ENCODE measurements at places on chromosomes 3 and 15.

- no peak for DNase-seq
These were observed 84.7 kb downstream of the ETV5 start for GRCh38 chr3:186024210-186024609.

GRCh38 chr3:65173841-65174240, 486.0 kb upstream of the ADAMTS9 start:
- DNase-seq = no peak

DNA sequence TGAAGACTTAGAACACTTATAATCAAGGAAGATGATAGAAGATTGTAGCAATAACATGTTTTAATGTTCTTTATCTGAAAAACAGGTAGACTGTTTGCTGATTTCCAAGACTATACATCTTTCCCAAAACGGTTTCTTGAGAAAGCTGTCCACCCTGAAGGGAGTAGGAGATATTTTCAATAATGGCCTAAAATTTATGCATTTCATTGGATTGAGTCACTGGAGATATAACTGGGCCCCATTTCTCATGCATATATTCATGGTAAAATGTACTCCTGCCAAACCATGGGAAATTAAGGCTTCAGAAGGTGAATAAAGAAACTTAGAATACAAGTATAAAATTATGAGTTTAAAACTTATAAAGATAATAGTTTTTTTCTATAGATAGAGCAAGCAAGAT, 143.9 kb downstream of the LSAMP start:
- no peak for DNase-seq

- DNase-seq = peak; percentile 73
These were observed 280.6 kb downstream of the ROBO2 start for GRCh38 chr3:77320514-77320913.

DNA sequence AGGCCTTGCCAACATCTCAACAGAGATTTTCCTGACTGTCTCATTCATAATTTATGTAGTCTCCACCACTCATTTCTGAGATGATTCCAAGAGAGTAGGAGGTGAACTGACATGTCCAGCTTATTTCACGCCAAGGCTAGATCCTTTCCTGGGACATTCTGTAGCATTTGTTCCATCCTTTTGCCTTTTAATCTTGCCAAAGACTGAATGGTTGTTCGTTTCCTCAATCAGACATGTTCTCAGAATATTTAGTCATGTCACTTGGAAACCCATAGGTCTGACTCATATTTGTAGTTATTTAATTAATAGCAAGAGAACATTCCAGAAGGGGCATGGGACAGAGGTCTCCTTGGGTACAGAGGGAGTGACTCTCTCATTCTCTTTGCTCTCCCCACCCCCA, 80.9 kb downstream of the DHX36 start:
- DNase-seq = no peak

GRCh38 chr3:171829841-171830517, 13.2 kb upstream of the TMEM212 start:
- peak; percentile 47 for DNase-seq

GRCh38 chr3:153233986-153234385, 72.0 kb downstream of the RAP2B start:
- DNase-seq = no peak

- DNase-seq = no peak
These were observed 66.0 kb downstream of the PEX5L start for GRCh38 chr3:179970746-179971145.

DNA sequence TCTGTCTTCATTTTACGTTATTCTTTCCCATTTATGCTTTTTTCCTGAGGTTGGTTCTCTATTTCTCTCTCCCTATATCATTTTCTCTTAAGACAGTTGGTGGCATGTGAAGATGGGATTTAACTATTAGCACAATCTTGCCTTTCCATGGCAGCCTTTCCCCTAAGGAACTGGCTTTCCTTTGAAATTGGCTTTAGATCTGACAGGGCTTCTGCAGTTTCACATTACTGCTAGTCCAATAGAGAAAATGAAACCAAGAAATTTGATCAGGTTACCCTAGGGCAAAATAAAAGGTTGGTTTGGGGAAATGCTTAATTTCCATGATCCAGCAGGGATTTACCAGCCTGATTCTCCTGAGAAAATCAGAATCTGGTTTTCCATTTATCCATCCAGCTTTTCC, 22.7 kb upstream of the CHL1 start:
- no peak for DNase-seq

GRCh38 chr15:100083572-100083971, 258.2 kb downstream of the ADAMTS17 start:
- DNase-seq = no peak

GRCh38 chr3:24520976-24521419, 26.3 kb upstream of the THRB start:
- no peak for DNase-seq

DNA sequence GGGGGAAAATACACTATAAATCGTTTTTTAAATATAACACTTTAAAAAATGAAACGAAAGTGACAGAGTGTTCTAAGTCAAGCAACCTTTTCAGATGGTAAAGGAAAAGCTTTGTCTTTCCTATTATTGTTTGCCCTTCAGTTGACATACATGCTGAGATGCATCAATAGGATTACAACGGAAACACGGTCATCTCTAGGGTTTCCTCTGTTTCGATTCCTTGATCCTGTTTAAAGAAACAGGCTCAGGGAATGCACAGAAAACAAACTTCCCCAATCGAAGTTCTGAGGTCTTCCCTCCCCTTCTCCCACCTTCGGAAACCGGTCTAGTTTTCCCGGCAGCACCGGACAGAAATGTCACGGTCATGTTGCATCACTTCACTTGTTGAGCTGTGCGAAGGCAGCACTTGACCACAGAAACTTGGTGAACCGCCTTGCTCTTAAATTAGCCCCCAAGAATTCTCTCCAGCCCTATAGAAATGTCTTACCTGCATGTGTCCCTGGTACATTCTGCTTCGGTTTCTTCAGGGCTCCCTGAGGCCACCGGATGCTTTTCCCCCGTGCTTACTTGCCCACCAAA, 556 bp downstream of the PEX5L start:
- no peak for DNase-seq

- no peak for DNase-seq
These were observed 58.7 kb downstream of the EFCAB12 start for GRCh38 chr3:129369711-129370110.

DNA sequence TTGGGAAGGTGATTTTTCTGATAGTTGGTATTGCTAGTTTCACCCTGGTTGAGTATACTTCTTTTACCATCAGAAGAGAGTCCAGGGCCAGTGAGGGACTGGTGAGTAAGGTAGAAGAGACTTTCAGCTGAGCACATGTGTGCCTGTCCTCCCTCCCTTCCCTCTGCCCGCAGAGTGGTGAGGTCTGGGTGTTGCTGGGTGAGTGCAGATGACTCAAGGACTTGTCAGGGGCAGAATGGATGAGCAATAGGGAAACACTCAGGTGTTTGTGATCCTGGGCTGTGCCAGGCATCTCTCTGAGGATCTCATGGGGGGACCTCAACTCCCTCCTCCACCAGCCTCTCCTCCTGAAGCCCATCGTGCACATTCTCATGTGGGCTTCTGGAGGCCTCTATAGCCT, 76.0 kb upstream of the GSK3B start:
- no peak for DNase-seq

- no peak for DNase-seq
These were observed 36.8 kb upstream of the TIPARP start for GRCh38 chr3:156637480-156638022.

GRCh38 chr15:79105141-79105540, 14.6 kb upstream of the RASGRF1 start:
- no peak for DNase-seq

- DNase-seq = no peak
These were observed 25.4 kb upstream of the CDV3 start for GRCh38 chr3:133548090-133548489.

- no peak for DNase-seq
These were observed 48.5 kb upstream of the SLC4A7 start for GRCh38 chr3:27532426-27533260.

DNA sequence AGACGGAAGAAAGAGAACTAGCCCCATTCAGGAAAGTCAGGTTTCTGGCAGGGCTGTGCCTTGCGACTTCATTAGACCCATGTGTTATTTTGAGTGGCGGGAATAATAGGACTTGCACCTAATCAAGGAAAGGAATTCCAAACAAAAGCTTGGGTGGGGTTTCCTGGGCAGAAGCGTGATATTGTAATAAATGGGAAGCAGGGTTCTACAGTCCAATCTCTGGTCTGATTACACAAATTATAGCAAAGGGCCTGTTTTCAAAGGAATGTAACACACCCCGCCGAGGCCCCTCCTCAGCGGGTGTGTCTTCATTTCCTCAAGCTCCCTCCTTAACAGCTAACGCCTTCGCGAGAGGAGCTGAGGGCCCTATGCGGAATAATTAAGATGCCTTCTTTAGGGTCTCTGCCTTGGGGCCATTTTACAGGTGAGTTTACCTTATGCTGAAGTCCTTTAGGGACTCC, 396.0 kb upstream of the C2CD4B start:
- no peak for DNase-seq

DNA sequence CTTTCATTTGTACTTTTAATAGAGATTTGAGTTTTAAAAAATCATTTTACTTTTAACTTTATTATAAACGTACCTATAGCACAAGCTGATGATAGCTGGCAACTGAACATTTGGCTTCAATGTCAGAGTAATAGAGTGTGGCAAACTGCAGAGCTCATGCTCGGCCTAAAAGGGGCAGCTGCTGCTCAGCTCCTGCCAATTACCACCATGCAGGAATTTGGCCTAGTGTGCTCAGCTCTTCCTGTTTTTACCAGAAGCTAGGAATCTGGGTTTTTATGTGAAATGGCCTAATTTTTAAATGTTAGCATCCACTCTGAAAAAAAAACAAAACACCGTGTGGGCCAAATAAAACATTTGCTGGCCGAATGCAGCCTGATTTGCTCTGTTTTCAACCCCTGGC, 1.8 kb downstream of the IFT122 start:
- no peak for DNase-seq

DNA sequence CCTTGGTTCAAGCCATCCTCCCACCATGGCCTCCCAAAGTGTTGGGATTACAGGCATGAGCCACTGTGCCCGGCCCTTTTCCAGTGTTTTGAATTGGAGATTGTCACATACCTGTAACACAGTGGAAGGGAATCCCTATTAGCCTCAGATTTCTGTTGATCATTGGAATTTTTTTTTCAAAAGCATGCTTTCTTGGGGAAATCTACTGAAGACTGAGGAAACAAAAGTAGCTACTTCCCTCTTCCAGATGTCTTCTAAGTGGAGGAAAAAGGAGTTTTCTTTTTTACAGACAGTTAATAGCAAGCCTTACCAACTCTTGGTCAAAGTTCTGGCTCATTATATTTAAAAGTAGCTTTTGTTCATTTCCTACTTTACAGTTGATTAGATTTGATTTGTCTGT, 33.7 kb downstream of the CHD2 start:
- DNase-seq = no peak

DNA sequence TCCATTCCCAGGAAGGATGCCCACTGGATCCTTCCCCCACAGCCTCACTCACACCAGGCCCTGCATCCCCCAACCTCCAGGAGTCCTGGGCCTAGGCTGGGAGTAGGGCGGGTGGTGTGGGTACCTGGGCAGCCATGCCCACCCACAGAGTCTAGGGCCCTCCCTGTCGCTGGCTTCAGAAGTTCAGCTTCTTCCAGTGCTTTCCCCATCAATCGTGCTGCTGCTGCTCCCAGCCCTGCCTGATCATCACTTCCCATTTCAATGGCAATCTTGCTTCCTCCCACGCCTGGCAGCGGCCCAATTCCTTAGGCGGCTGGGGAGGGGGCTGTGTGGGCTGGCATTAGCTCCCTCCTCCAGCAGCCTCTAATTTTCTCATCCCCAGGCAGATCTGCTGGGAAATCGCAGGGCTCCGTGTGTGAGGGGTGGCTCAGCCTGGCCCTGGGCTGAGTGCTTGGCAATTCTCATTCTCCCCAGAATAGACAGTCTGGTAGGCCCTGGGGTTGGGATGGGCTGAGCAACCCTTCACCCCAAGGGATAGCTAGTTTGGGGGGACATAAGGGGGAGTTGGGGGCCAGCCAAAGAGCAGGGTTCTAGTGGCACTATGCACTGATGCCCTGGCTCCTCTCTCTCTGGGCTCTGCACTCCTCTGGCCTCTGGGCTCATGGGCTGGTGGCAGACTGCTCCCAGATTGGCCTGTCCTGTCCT, 66.4 kb downstream of the SCN5A start:
- no peak for DNase-seq

- peak; percentile 37 for DNase-seq
These were observed 23.7 kb upstream of the TICRR start for GRCh38 chr15:89551550-89551949.

- no peak for DNase-seq
These were observed 74.6 kb downstream of the ZBTB20 start for GRCh38 chr3:115072265-115073021.

GRCh38 chr3:39104961-39105686, 2.3 kb downstream of the GORASP1 start:
- peak; percentile 11 for DNase-seq

GRCh38 chr15:94383041-94383440, 151.7 kb downstream of the MCTP2 start:
- no peak for DNase-seq

DNA sequence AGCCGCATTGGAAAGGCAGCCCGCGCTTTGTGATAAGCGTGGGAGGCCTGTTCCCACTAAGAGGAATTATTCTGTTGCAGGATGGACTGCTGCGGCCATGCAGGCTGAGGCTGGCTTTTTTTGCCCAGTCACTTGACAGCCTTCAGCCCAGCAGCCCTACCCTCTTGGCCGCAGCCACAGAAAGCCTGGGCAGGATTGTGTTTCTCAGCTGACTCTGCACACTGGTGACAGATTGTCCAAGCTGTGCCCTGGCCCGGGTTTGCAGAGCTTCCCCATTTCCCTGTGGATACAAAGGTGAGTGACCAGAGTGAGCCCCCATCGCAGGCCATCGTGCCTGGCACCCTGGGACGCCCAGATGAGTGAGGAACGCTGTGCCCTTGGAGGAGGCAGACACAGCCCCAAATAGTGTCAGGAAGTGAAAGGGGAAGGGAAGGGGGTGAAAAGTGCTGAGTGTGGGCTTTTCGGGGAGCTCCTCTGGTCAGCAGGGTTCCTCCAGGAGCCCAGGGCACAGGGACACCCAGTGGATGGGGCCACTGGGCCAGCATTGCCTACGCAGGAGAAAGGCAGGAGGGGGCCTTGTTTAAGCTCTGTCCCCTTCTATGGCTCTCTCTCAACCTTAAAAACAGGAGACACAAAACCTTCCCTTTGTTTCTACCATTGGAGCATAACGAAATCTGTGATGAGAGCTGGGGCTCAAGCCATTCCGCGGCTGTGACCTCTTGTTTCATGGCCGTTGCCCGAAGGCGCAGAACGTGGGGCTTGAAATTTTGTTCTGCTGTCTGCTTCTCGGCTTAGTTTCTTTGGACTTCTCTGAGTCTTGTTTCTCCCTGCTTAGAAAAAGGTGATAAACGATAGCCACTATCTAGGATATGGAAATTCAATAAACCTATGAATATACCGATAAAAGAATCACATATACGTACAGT, 91.5 kb upstream of the MEF2A start:
- no peak for DNase-seq

GRCh38 chr3:87969620-87970019, 89.2 kb downstream of the CGGBP1 start:
- no peak for DNase-seq

- no peak for DNase-seq
These were observed 121.5 kb upstream of the COL8A1 start for GRCh38 chr3:99516936-99517335.

- DNase-seq = no peak
These were observed 76.5 kb downstream of the MYO1E start for GRCh38 chr15:59296181-59296617.

All from Kasumi-1 (cell line).